Calu3 (cell line): ENCODE measurements at places on chromosomes 1 and 21. TPM values are rescaled to one million over a fixed set of nuclear protein-coding genes. Genes with fewer than 3 reads are reported as not detected.

GRCh38 chr1:86018283-86018923 lies 138.2 kb downstream of the COL24A1 start:
- no peak overlapping the region for H3K27ac ChIP-seq
- H3K36me3 ChIP-seq, result no peaks in the 10 kb centered on the region
- no peaks in the 10 kb centered on the region for H3K27me3 ChIP-seq
- no peaks in the 10 kb centered on the region for H3K4me1 ChIP-seq
- DNase-seq, result peak; percentile 35

GRCh38 chr21:14877581-14878228 lies 187.1 kb downstream of the NRIP1 start:
- peak; percentile 29 for DNase-seq
- peaks cover 6% of the 10 kb centered on the region for H3K36me3 ChIP-seq
- H3K4me1 ChIP-seq, result peaks cover 81% of the 10 kb centered on the region
- H3K4me3 ChIP-seq, result no peak overlapping the region
- no peaks in the 10 kb centered on the region for H3K27me3 ChIP-seq

PTGS2 gene
- total RNA-seq, result 64.2 and 78.2 TPM in 2 replicates

DNA sequence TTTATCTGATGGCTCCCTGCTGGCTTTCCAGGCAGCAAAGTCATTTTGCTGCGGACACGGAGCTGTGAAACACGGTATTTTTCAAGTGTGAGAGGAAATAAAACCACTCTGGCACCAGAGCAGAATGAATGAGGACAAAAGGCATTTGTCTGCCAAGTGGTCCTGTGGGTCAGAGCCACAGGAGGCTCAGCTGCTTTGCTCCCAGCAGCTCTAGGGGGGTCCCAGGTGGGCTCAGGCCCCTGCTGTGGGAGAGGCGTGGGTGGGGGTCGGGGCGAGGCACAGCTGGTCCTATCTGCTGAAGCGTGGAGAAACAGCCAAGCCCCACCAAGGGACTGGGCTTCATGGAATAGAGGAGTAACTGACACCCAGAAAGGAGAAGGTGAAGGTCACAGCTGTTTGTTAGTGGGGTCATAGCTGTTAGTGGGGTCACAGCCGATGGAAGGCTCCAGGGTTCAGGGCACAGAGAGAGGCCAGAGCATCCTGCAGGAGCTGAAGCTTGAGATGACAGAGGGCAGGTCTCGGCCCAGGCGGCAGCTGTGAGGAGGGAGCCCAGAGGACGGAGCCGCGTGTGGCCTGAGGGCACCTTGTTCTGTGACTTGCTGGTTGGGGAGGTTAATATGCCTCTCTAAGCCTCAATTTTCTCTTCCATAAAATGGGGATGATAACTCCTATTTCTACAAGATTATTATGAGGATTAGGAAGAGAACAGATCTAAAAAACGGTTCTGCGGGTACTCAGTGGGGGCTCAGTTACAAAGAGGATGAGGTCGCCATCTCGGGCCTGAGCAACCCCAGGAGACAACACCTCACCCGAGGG lies 7.1 kb downstream of the KIF17 start:
- no peak for DNase-seq
- H3K27ac ChIP-seq, result no peak overlapping the region
- peaks cover under 1% of the 10 kb centered on the region for H3K27me3 ChIP-seq

GBP6 gene
- total RNA-seq, result 0.12 and 0.37 TPM in 2 replicates
